Posterior cingulate gyrus (tissue), 11 donors: ENCODE measurements at places on chromosomes 7 and 10.

DNA sequence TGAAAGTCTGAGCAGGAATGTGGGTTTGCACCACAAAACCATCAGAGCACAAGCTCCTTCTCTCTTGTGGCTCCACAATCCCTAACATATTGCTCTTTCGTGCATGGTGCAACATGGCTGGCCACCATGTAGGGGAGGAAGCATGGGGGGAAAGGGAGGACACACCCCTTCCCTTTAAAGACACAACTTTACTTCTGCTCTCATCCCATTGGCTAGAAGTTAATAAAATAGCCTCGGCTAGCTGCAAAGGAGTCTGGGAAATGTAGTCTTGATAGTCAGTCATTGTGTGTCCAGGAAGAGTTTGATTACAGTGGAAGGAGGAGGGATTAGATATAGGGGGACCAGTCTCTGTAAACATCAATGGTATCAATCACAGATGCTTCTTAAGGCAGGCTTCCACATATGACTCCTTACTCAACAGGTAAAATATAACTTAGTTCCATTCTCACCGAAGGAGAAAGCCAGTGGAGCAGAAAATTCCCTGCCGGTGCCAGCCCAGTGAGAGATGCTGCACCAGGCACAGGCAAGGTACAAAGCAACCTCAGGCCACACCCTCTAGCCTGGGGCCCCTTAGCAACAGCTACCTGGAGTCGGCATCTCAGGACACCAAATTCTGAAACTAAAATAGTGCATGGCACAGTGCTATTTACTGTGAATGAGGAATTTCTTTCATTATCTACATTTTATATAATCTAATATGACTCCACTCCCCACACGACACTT is 124.7 kb upstream of the CTBP2 start:
- no peak for DNase-seq

DNA sequence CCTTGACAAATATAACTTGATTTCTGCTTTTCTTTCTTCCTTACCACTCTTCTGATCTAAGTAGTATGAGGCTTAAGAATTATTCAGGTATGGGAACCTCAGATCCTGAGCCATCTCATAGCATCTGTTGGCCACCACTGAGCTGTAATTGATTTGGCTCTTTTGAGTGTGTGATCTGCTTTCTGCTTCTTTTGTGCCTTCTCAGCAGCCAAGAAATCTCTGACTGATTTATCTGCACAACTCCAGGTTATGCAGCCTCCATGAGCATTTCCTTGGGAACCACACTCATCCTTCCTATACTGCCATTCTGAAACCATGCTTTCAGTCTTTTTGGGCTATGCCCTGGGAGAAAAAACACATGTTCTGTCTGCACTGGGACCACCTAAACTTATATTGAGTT is 178.0 kb upstream of the FAM3C start:
- no peak for DNase-seq

DNA sequence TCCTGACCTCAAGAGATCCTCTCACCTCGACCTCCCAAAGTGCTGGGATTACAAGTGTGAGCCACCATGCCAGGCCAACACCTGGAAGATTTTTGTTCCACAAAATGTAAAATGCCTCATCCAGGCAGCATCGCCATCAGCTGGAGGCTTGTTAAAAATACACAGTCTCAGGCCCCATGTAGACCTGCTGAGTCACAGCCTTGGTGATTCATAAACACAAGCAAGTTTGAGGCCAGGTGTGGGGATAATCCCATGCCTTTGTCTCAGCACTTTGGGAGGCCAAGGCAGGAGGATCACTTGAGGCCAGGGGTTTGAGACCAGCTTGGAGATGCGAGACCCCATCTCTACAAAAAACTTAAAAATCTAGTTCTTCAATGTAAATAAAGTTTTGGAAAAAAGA is 49.1 kb upstream of the FOXK1 start:
- no peak for DNase-seq

- no peak for DNase-seq
These were observed 17.2 kb downstream of the INPP5F start for GRCh38 chr10:119742947-119743648.

DNA sequence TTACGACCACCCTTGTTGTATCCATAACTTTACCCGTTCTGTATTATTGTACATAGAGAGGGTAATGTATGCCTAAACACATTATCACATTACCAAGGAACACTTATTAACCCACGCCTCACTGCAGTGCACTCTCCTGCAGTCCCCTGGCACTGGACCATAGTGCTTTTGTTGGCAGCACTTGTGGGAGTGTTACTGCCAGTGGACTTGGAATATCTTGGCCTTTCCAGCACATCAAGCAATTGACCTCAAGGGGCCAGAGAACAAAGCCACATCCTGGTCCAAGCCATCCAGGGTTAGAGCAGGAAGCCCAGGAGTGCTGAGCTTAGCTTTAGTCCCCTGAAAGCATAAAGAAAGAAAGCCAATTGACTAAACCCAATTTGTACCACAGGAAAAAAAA is 304.2 kb downstream of the PCDH15 start:
- no peak for DNase-seq

- DNase-seq: no peak
These were observed 51.0 kb upstream of the INPP5A start for GRCh38 chr10:132486539-132487121.

- DNase-seq: no peak
These were observed 19.0 kb downstream of the ACTA2 start for GRCh38 chr10:88933564-88933963.

GRCh38 chr10:88744002-88744401 is 15.8 kb upstream of the LIPN start:
- no peak for DNase-seq

DNA sequence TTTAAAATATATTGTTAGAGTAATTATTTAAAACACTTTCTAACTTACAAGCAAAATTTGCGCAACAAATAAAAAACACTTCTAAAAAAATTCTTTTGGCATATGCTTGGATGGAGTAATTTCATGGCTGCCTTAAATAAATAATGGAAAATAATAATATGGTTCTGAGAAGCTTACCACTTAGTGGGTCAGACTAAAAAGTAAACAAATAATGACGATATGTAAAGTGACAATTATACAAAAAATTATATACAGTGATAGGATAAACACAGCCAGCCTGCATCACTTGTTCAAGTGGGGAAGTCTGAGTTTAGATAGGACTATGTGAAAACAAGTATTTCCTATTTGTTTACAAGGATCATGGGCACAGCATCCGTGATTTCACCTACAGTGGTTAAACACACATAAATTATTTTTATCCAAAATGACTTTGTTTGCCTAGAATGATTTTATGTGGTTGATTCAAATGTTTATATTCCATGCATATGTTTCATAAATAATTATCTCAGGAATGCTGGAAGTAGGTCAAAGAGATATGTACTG is 141.7 kb upstream of the SEMA3D start:
- DNase-seq: no peak

DNA sequence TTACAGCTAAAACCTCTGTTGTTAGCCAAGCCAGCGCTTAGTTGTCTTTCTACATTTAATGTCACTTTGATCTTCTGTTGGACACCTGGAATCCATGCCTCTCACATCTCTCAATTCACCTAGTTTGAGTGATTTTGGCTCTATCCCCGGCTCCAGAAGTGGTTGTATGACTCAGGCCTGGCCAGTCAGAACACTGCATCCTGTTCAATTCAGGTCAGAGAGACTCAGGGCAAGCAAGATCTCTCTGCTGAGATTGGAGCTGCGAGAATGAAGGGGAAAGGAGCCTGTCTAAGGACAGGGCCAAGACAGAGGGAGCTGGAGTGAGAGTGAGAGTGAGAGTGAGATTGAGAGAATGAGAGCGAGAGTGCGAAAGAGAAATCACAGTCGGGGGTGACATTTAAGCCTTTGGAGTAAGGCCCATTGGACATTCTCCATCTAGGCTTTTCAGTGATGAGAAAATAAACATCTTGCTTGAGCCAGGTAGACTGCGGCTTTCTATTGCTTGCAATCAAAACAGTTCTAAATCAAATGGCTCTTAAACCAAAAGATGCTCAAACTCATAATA is 83.3 kb upstream of the DYNC1I1 start:
- DNase-seq: no peak

- DNase-seq: no peak
These were observed 127.2 kb upstream of the SP8 start for GRCh38 chr7:20913853-20914252.

DNA sequence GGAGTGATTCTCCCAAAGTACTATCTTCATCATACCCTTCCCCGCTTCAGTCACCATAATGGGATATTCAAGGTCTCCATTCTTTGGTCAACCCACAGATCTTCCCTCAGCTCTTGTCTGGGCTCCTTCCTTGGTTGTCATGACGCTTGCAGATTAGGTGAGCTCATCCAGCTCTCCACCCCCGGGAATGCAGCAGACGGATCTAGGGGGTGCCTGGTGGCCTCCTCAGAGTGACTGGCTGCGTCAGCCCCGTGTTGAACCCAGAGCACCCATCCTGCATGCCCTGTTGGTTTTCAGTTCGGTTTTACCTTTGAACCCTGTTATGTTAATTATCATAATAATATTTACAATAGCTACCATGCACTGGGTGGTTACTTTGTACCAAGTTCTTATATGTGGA is 6.4 kb downstream of the NEURL1 start:
- peak; percentile 69 for DNase-seq

DNA sequence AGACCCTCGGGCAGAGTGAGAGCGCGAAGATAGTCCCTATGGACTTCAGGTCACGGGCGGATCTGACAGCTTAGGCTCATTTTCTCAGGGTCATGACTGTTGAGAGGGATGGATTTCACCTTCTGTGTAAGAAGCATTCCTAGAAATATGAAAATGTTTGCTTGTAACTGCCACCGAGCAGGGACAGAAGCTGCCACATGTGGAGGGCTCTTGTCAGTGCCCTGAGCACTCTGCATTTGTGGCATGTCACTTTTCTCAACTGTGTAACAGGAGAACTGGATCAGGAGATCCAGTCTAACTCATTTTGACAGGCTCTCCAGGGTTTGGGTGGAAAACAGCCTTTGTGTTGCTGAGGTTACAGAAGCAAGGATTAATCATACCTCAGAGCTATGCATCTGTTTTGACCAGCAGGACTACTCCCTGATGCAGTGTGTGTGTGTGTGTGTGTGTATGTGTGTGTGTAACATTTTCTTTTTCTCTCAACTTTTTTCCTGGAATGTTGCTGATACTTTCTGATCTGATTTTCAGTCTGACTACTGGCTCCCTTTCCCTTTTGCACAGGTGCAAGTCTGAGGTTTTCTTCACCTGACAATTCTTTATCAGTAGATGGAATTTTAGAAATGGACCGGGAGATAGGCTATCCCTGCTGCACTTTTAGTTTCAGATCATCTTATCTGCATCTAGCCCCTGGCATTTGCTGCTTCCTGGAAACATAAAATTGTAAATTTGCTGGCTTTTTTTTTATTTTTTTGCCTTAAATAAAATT is 183.3 kb downstream of the STK31 start:
- DNase-seq: no peak

DNA sequence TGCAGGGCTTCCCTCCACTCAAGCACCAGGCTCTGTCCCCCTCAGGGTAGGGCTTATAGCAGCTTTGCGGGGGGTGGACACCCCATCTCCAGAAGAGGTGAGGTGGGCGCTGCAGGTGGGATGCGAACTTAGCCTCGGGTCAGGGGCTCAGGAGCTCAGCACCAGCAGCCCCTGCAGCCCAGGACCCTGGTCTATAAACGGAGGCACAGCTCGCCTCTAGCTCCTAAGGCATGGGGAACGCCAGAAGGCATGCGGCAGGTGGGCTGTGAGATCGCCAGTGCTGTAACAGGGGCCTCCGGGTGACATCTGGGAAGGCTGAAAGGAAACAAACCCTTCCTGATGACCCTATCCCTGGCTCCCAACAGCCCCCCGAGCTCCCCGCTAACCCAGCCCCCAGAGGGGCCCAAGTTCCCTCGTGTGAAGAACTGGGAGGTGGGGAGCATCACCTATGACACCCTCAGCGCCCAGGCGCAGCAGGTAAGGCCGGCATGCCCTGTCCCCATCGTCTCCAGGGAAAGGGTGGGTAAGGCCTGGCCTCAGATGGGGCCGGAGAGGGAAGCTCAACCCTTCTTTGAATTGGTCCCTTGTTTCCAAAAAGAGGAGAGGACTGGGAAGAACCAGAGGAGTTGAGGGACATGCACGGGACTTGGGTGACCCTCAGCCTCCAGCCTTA is 4.2 kb downstream of the NOS3 start:
- no peak for DNase-seq

GRCh38 chr7:105050493-105050892 is 36.5 kb downstream of the KMT2E start:
- no peak for DNase-seq

- DNase-seq: peak; percentile 96
These were observed at the start of gene ACBD5 for GRCh38 chr10:27240212-27241009. Gene ACBD5 (minus strand): TSS chr10:27240797. CDS start chr10:27240688, 109 bp downstream.

- no peak for DNase-seq
These were observed 83.1 kb downstream of the THSD7A start for GRCh38 chr7:11748884-11749283.

GRCh38 chr7:101633511-101633910 is 4.4 kb upstream of the MYL10 start:
- no peak for DNase-seq

DNA sequence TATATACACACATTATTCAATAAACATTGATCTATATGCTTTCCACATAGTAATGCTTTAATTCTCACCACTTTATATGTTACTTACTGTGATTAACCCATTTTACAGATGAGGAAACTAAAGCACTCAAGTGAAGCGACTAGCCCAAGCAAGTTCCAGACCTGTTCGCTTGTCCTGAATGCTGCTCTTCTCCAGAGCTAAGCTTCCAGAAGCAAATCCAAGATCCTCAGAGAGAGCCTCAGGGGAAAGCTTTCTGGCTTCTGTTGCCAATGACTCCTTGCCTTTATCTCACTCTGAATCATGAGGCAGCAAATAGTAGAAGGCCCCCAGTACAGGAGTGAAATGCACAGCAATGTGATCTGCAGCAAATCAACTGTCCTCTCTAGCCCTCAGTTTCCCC is 32.2 kb downstream of the XPNPEP1 start:
- no peak for DNase-seq

GRCh38 chr10:2933071-2933470 is 134.3 kb upstream of the PFKP start:
- DNase-seq: no peak

DNA sequence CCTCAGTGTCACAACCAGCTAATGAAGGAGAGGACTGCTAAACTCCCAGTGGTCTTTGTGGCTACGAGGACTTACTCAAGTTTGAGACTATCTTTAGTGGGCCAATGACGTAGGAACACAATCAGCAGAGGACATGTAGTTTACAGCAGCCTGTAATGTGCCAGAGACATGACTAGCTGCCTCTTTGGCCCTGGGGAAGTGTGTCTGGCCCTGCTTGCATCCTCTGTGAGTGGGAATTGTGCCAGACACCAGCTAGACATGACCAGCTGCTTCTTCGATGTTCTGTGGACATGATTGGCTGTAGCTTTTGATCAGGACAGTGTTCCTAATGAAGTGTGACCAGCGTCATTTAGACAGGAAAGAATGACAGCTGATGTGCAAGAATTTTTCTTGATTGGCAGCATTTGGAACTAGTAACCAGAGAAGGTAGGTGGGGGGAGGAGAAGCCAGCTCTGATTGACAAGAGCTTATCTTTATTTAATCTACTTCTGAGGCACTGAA is 141.7 kb downstream of the AUTS2 start:
- DNase-seq: peak; percentile 23

GRCh38 chr10:79445977-79446757 is 743 bp upstream of the ZCCHC24 start:
- DNase-seq: no peak
